Urinary bladder (tissue), 4 donors: ENCODE measurements at places on chromosomes 16 and 17. TPM values are rescaled to one million over a fixed set of nuclear protein-coding genes. Genes with fewer than 3 reads are reported as not detected.

Gene ZNF385C
- polyA plus RNA-seq = 0.65 TPM

- DNase-seq = no peak
These were observed 8.6 kb upstream of the APPBP2 start for GRCh38 chr17:60534613-60535157.

- no peak for DNase-seq
These were observed 192.8 kb downstream of the C16orf78 start for GRCh38 chr16:49566432-49566831.

- no peak for DNase-seq
These were observed 29.8 kb downstream of the NXN start for GRCh38 chr17:949623-950303.

DNA sequence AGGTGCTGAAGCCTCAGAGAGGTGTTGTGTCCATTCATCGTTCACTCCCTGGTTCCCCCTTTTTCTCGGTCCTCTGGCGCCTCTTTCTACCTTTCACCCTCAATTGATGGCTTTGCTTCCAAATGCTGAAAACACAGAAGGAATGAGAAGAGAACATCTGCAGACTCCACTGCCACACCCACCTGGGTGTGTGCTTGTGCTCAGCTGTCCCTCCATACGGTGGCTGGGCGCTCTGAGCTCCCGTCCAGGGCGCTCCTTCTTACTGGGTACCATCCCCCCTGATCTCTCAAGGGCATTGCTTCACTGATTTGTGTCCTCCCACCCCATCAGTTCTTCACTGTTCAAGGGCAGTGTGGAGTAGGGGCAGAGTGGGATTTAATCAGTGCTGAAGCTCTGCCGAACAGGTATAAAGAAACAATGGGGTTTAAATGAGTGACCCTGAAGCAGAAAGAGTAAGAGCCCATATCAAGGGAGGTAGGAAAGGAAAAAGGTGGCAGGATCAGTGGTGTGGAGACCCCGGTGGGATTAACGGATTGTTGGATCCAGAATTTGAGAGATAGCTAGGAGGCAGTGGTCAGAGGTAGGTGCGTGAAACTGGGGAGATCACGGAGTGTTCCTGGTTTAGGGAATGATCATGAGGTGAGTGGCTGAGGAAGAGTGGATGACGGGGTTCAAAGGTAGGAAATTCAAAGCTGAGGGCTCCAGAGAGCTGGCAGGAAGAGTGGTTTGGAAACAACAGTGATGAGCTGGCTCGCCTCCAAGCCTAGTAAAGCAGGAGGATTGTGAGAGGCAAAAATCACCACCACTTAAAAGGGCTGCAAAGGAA, 40.8 kb downstream of the MRTFB start:
- DNase-seq = no peak

GRCh38 chr17:1170739-1171138, 9.0 kb downstream of the ABR start:
- no peak for DNase-seq

Gene ZFPM1
- 2.1 TPM for polyA plus RNA-seq

DNA sequence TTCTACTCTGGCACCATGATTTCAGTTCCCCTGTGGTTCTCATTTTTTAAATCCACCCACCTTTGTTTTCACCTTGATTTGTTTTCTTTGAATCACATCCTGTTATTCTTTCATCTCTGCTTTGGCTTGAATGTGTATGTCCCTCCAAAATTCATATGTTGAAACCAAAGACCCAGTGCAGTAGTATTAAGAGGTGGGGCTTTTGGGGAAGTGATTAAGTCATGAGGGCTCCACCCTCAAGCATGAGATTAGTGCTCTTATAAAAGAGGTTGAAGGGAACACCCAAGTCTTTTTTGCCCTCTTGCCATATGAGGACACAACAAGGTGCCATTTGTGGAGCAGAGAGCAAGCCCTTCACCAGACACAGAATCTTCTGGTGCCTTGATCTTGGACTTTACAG, 382.3 kb downstream of the SLC39A11 start:
- DNase-seq = no peak

Gene NLRC5
- polyA plus RNA-seq = 13.3 TPM

DNA sequence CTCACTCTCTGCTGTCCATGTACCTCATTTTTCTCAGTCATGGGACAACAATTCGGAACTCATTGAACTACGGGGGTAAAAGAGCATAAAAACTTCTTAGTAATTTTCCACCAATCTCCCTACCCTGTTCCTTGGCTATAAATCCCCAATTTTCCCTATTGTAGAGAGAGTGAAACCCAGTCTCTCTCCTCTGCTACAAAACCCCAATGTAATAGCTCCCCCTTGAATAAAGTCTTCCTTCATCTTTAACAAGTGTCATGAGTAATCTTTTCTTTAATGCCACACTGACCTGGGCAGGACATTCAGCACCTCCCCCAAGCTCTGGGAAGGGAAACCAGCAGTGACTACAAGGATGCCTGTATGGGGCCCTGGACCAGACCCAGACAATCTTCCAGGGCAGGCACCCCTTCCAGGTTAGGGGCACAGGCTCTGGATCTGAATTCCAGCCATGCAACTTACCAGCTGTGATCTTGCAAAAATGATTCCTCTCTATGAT, 10.2 kb upstream of the EIF1 start:
- no peak for DNase-seq

Gene TBC1D28
- not detected for polyA plus RNA-seq
